Frontal cortex (tissue), 4 donors: ENCODE measurements at places on chromosomes 3 and 15.

DNA sequence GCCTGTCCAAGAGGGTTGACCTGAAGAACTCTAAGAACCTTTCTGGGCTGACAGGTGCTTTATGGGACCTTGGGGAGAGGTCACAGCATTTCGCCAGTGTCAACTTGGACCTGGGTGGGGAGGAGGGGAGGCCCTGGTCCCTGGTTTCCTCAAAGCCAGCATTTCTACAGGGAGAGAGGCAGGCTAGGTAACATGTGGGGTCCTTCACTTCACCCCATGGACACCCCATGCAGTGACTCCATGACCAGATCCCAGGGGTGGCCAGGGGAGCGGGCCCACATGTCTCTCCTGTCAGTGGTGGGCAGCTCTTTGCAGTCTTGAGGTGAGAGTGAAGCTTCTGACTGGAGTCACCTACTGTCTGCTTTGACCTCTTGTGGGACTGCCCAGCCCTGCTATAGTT, 35.8 kb downstream of the GOLGA6L10 start:
- no peak for DNase-seq

DNA sequence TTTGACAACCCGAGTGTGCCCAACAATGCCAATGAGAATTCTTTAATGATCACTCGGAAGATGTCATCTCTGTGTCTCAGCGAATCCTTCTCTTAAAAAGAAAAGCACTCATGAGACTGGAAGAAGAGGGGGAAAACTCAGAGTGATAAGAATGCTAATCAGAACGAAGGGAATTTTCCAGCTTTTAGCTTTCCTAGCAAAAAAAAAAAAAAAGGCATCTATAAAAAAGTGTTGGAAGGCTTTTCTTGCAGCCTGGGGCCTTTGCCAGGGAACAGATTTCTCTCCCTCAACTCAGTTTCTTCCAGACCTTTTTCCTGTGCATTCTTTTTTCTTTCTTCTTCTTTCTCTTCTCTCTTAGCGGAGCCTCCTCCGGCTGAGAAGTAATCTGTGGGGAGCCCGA, 80.5 kb upstream of the NEO1 start:
- no peak for DNase-seq

- no peak for DNase-seq
Measured at GRCh38 chr3:34363881-34364280, 565.5 kb downstream of the PDCD6IP start.

GRCh38 chr3:123535580-123535979, 49.3 kb downstream of the HACD2 start:
- DNase-seq: no peak

GRCh38 chr15:69593981-69594966, 141.7 kb downstream of the RPLP1 start:
- no peak for DNase-seq

- no peak for DNase-seq
Measured at GRCh38 chr3:113117511-113118234, 93.7 kb upstream of the BOC start.

DNA sequence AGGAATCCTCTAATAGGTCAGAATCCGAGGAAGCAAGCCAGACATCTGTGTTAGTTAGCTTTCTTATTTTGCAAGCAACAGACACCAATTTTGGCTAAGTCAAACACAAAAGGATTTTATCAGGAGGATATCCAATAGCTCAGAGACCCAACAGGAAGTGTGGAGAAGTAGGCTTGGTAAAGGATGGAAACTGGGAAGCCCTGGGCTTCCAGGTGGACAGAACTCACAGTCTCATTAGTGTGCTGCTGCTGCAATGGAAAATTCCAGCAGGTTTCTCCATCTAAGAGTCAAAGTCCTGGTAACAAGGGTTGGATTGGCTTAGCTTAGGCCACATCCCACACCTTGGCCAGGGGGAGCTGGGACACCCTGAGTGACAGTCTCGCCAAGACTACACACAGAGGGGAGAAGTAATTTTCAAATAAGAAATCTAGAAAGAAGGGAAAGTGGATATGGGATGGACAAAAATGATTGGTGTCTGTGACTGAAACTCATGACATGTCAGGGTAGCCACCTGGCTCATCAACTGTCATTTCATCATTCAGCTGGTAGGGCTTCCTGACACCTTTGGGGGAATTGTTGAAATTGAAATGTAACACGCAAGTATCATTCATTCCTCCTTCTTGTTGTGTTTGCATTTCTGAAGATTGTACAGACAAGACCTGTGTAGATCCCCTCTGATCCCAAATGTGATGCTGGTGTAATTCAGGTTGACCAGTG, 158.6 kb downstream of the THSD4 start:
- DNase-seq: no peak
